ENCODE measurements at places on chromosomes 2 and 18.

DNA sequence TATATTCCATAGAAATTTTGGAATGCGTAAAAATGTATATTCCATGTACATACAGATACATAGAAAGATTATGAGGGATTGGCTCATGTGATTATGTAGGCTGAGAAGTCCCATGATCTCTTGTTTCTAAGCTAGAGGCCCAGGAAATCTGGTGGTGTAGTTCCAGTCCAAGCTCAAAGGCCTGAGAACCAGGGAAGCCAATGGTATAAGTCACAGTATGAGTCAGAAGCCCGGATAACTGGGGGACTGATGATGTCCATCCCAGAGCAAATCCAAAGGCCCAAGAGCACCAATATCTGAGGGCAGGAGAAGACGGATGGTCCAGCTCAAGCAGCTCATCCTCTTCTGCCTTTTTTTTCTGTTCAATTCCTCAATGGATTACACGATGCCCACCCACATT, 385.0 kb upstream of the KLHL29 start:
- DNase-seq: no peak

GRCh38 chr18:57075716-57076400, 71.0 kb upstream of the BOD1L2 start:
- DNase-seq: no peak

DNA sequence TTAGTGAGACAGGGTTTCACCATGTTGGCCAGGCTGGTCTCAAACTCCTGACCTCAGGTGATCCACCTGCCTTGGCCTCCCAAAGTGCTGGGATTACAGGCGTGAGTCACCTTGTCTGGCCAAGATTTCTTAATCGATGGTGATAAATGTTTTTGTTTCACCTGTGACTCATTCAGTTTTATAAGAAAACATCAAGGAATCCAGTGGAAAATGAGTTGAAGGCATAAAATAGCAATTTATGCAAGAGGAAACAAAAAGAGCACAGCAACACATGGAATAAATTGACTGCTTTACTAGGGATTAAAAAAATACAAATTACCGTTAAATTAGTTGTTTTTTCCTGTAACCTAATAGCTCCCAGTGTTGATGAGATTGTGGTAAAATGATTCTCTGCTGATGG, 80.2 kb downstream of the CDK15 start:
- DNase-seq: no peak

DNA sequence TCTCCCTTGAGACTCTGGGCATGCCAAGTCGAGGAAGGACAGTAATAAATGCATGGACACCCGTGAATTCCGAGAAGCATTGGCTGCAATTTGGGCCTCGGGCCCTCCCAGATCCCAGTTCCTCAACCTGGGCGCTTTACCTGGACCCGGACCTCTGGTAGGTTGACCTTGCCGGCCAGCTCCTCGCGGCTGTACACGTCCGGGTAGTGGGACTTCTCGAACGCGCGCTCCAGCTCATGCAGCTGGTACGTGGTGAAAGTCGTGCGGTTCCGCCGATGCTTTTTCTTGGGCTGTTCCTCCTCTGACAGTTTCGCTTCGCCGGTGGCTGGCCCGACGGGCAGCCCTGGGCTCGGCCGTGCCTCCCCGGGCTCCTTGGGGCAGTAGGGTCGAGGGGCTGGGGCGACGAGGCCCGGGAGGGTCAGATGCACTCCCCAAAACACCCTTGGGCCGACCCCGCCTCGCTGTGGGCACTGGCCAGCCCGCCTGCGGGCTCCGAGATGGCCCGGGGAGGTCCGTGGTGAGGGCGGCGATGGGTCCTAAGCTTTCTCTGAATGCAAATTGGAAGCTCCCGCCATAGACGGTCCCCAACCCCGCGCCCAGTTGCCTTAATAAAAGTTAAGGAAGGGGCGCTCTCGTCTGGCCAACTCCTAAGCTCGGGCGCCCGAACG, 899 bp downstream of the RAX start:
- DNase-seq: peak; percentile 49

- no peak for DNase-seq
These were observed 210.5 kb upstream of the SKOR2 start for GRCh38 chr18:47461977-47462376.

DNA sequence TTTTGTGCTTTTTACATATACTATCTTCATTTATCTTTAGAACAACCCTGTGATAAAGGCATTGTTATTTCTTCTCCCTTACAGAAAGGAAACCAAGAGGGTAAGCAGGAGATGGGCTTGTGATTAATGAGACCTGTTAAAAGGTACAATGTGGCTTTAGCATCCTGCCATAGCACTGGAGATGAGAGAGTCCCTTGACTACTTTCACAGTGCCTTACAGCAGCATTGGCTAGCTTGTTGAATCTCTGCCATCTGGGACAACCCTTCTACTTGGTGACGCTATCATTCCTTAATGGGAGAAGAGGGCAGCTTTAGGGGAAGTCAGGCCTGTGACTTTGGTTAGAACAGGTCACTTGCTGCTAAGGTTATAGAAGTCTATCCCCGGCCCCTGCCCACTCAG, 68.1 kb upstream of the LYPD6B start:
- DNase-seq: no peak

DNA sequence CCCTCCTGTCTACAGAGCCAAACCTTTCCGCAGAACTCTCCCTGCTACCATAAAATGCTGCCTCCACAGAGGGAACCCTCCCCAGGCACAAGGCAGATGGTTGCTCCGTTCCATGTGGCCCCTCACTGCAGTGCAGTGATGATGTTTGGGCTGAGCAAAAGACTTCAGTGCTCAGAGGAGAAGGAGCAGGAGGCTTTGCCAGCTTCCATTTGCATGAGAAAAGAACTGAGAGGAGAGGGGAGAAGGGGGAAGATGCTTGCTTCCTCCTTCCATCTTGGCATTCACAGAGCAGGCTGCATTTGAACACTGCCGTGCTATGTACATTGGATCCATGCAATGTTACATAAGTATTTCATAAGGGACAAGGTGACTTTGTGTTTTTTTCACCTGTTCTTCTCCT, 46.6 kb upstream of the TMEM200C start:
- no peak for DNase-seq

- DNase-seq: no peak
These were observed 198.8 kb downstream of the L3MBTL4 start for GRCh38 chr18:6215888-6216287.

GRCh38 chr2:37773371-37774130, 102.1 kb upstream of the CDC42EP3 start:
- DNase-seq: peak; percentile 43

GRCh38 chr18:57534511-57534909, 52.0 kb downstream of the FECH start:
- no peak for DNase-seq

GRCh38 chr2:157782057-157782845, 93.9 kb downstream of the ACVR1 start:
- no peak for DNase-seq

DNA sequence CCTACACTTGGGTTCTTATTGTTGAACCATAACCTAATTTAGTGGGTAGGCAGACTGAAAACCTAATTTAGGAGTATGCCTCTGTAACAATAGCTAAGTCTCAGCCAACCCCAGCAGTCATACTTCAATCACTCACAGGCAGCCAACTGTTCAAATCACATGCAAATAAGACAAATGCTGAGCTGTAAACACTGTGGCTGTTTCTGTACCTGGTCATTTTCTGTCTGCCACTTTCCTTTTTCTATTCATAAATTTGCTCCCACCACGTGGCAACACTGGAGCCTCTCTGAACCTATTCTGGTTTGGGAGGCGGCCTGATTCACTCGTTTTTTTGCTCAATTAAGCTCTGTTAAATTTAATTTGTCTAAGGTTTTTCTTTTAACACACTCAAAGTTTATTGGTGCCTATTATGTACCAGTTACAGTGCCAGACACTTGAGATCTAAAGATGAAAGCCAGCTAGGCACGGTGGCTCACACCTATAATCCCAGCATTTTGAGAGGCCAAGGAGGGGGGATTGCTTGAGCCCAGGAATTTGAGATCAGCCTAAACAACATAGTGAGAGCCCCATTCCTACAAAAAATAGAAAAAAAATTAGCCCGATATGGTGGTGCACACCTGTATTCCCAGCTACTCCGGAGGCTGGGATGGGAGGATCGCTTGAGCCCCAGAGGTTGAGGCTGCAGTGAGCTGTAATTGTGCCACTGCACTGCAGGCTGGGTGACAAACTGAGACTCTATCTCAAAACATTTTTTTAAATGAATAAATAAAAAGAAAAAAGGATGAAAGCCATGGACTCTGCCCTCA, 41.1 kb downstream of the THNSL2 start:
- DNase-seq: no peak

GRCh38 chr2:100891906-100892642, 72.1 kb downstream of the NPAS2 start:
- DNase-seq: no peak

DNA sequence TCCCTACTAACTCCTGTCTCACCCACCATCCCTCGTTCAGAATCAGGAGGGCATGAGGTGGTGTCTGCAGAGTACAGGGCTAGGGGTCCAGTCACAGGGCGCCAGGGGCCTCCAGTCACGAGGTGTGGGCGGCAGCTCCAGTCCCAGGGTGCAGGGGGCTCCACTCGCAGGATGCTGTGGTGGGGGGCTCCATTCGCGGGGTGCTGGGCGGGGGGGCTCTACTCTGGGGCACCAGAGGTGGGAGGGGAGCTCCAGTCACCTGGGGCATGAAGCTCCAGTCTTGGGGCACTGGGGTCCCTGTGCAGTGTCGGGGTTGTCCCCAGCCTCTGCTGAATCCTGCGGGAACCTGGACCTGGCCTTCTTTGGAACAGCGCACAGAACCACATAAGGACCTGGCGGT, 66.0 kb downstream of the EIPR1 start:
- no peak for DNase-seq

Data from mucosa of descending colon (tissue), 3 donors.